ENCODE measurements at places on chromosomes 7 and 10.

GRCh38 chr10:47033541-47034270 is 122.5 kb downstream of the PTPN20 start:
- DNase-seq, result no peak

- DNase-seq, result no peak
Measured at GRCh38 chr7:36103837-36104561, 49.1 kb upstream of the EEPD1 start.

- DNase-seq, result no peak
Measured at GRCh38 chr7:158281441-158281840, 306.2 kb downstream of the PTPRN2 start.

GRCh38 chr10:102119417-102120141 is 589 bp downstream of the LDB1 start:
- DNase-seq, result no peak

DNA sequence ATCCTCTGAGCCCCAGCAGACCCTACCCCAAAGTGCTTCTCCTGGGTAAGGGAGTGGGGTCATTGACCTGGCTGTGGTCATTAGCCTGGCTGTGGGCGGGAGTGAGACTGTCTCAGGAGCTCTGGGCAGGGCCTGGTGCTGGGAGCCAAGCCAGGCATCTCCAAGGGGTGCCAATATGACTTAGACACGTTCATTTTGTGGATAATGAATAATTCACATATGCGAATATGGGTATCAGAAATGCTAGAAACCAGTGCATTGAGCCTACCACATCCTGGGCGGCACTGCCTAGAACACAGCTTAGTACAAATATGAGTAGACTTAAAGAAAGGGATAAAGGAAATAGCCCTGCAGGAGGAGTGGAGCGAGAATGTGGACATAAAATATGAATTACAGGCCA is 14.4 kb upstream of the SRRM3 start:
- no peak for DNase-seq

GRCh38 chr7:114942446-114943175 is 20.7 kb downstream of the MDFIC start:
- DNase-seq, result no peak

DNA sequence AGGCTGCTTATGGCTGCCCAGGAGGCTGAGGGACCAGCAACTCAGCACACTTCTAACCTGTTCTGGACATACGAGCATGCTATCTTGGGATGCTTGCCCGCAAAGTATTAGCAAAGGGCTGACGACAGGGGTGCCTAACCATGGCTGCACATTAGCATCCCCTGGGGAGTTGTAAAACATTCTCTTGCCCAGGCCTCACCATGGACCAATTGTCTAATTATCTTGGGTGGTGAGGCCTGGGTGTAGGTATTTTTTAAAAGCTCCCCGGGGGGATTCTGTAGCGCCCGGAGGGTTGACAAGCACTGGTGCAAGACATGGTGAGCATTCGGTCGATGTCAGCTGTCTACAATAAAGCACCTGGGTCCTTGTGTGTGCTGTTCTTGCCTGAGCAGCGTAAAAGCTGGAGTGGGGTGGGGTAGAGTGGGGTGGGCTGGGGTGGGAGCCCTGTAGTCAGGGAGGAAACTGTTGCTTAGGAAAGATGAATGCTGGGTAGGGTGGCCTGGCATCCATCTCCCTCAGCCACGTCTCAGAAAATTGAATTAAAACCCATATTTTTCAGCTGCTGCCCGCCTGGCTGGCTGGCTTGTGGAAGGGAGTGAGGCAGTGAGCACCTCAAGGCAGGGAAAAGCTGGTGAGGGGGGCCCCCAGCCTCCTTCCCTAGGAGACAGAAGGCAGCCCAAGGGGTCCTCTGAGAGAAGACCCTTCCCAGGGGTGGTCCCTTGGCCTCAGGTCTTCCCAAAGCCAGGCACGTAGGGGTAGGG is 2.9 kb upstream of the ADCYAP1R1 start:
- DNase-seq, result no peak

GRCh38 chr10:70405037-70405824 is 1.3 kb downstream of the EIF4EBP2 start:
- DNase-seq, result no peak

- DNase-seq, result no peak
Measured at GRCh38 chr7:152313831-152314604, 121.8 kb downstream of the KMT2C start.

DNA sequence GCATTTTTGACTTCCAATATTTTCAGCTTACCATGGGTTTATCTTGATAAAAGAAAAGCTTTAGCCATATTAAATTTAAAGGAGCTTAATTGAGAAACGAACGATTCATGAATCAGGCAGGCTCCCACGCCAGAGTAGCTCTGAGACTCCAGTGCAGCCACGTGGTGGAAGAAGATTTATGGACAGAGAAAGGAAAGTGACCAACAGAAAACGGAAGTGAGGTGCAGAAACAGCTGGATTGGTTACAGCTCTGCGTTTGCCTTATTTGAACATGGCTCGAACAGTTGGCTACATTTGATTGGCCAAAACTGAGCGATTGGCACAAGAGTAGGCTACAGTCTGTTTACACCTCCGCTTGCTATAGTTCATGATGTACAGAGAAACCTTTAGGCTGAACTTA is 395.4 kb downstream of the GATA3 start:
- no peak for DNase-seq

DNA sequence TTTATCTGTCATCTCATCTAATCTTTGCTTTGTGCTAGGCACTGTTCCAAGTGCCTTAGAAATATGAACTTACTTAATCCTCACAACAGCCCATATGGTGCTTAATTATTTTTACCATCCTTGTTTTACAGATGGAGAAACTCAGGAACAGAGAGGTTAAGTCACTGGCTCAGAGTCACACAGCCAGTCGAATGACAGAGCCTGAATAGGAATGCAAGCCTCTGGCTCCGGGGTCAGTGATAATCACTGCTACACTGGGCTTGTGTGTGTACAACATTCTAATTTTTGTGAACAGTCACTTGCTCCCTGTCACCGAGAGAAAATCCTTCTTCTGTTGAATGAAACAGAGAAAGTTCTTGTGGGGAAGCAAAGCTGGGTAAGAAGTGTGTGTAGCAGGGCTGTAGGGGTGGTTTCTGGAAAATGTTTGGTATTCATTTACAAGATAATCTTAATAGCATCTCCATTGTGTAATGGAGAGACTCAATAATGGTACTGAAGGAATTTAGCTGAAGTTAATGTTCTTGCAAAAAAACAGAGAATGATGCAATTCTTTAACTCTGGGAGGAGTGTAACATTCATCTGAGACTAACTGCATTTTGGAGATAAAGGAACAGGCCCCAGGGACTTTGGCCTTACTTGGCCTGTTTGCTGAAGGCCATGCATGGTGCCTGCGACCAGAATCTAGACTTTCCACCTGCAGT is 290.6 kb downstream of the FRMD4A start:
- DNase-seq, result no peak

- DNase-seq, result no peak
Measured at GRCh38 chr7:142313528-142313927, 55.7 kb upstream of the PRSS58 start.

- no peak for DNase-seq
Measured at GRCh38 chr10:49178489-49179471, 9.4 kb downstream of the TMEM273 start.

DNA sequence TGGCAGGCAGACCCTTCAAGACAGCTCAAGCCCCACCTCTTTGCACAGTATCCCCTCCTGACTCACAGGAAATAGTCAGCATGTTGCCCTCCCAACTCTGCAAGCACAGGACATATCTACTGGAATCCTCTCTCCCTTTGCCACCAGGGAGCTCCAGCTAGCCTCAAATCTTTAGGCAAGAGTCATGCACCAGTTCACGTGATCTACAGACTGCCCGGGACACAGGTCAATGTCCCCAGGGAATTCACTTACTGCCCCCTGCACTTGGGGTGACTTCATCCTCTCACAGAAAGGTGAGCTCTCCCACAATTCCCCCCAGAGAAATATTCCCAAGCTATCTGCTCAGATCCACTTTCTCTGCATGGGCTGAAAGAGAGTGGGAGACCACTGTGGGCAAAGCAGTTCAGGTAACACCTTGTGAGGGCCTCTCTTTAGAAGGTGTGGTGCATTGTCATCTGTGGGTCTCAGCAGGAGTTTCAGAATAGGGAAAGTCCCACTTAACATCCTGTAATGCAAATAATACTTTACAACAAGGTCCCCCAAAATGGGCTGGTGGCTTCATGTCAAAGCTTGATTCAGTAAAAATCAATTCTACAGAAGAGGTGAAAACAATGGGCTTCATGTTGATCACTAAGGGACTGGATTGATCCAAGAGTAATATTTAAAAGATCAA is 129.9 kb downstream of the NOC3L start:
- DNase-seq, result no peak

GRCh38 chr10:98642281-98642680 is 195.5 kb upstream of the HPS1 start:
- no peak for DNase-seq

- no peak for DNase-seq
Measured at GRCh38 chr7:29889288-29889687, 83.0 kb downstream of the WIPF3 start.

- DNase-seq, result no peak
Measured at GRCh38 chr10:110279407-110279986, 25.2 kb downstream of the SMNDC1 start.

DNA sequence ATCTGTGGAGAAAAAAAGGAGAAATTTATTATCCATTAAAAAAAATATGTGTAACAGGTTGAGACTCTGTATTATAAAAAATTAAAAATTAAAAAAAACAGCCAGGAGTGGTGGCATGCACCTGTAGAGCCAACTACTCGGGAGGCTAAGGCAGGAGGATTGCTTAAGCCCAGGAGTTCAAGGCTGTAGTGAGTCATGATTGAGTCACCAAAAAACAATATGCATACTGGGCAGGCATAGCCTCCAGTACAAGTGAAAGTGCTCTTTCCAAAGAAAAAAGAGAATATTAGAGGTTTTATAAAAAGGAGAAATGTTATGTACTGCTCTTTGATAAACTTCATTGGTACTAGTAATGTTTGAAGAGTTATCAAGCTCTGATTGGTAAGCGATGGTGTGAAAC is 647.1 kb upstream of the ZWINT start:
- no peak for DNase-seq

DNA sequence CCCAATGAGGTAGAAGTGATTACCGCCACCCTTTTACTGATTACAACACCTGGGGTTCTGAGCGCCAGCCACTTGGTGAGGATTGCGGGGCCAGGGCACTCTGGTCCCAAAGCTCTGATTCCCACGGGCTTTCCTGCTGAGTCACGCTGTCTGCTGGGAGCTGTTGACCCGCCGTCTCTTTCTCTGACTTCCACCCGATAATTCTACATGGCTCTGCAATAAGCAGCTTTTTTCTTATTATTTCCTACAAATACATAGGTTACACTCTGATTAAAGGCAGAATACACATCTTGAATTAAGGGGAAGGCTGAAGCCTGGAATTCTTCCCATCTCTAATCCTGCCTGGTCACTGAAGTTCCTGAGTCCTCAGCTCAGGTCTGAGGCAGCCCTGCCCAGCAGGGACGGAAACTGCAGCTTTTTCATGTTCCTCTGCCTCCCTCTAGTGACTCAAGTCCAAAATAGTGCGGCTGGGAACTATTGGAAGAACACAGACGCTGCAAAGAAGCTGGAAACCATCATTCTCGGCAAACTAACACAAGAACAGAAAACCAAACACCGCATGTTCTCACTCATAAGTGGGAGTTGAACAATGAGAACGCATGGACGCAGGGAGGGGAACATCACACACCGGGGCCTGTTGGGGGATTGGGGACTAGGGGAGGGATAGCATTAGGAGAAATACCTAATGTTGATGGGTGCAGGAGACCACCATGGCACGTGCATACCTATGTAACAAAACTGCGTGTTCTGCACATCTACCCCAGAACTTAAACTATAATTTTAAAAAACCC is 178.3 kb downstream of the PRKCQ start:
- DNase-seq, result peak; percentile 28

- no peak for DNase-seq
Measured at GRCh38 chr10:34151931-34152330, 663.2 kb downstream of the PARD3 start.

DNA sequence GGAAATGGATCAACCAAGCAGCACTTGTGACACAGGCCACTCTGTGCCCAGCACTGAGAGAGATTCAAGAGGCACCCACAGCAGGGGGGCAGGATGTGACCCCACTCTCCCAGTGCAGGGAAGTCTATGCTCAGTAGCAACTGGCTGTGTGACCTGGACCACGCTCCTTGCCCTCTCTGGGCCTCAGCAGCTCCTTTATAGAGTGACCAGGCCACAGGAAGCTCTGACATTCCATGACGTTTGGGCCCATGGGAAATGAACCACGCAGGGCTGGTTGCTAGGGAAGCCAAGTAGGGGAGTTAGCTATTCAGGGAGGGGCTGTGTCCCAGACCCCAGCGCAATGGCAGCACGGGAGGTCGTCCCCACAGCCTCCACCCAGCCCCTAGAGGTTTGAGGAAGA is 232.6 kb downstream of the USP6NL start:
- no peak for DNase-seq

- DNase-seq, result no peak
Measured at GRCh38 chr7:55903985-55904759, 16.9 kb downstream of the ZNF713 start.

DNA sequence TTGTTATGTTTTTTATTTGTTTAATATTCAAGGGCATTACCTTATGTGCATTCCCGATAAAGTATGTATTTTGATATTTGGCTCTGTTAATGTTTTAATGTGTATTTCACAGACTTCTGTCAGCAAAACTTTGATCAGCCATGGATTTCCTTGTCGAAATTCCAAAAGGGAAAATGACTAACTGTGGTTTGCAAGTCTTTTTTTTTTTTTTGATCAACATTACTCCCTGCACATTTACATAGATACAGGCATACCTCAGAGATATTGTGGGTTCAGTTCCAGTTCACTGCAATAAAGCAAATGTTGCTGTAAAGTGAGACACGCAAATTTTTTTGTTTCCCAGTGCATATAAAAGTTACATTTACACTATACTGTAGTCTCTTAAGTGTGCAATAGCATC is 351.9 kb downstream of the CXCL12 start:
- DNase-seq, result no peak

DNA sequence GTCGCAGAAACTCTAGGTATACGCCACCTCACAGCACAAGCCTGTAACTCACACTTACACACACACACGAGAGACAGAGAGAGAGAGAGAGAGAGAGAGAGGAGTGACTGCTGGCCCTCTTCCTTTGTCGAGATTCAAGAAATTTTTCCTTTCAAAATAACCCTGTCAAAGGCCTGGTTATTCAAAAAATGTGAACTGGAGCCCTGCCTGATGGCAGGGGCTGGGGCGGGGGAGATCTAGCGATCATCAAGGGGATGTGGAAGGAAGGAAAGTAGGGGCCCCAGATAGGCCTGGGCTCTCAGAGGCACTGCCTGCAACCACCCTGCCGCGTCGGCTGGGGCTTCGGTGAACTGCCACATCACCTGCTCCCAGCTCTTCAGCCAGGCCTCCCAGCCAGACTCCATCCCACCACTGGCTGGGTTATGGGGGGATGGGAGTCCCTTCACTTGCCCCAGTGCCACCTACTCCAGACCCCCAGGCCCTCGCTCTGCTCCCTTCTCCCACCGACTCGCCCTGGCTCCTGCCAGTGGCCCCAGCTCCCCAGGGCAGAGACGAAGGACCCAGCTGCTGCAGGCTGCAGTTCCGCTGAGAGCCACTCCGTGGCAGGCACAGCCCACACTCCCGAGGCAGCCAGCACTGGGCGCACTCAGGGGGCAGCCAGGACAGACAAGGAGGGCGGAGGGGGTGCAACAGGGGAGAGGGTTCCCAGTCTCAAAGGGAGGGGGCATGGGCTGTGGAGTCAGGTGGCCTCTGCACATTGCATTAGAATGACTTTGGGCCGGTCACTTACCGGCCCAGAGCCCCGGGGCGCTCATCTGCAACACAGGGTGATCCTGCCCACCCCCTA is 15.3 kb downstream of the KCNH2 start:
- DNase-seq, result peak; percentile 47

Data from stimulated activated CD4-positive, alpha-beta T cell treated with anti-CD3 and anti-CD28 coated beads, Interleukin-1b, Interleukin-23, amount 100 ng/mL, for 4 hours (primary cell).